Stimulated activated naive CD8-positive, alpha-beta T cell treated with anti-CD3 and anti-CD28 coated beads, Interleukin-15, Interleukin-2, amounts not matched to agents 100 U/mL and 50 U/mL, for 24 hours (primary cell): ENCODE measurements at places on chromosomes 7 and 10.

DNA sequence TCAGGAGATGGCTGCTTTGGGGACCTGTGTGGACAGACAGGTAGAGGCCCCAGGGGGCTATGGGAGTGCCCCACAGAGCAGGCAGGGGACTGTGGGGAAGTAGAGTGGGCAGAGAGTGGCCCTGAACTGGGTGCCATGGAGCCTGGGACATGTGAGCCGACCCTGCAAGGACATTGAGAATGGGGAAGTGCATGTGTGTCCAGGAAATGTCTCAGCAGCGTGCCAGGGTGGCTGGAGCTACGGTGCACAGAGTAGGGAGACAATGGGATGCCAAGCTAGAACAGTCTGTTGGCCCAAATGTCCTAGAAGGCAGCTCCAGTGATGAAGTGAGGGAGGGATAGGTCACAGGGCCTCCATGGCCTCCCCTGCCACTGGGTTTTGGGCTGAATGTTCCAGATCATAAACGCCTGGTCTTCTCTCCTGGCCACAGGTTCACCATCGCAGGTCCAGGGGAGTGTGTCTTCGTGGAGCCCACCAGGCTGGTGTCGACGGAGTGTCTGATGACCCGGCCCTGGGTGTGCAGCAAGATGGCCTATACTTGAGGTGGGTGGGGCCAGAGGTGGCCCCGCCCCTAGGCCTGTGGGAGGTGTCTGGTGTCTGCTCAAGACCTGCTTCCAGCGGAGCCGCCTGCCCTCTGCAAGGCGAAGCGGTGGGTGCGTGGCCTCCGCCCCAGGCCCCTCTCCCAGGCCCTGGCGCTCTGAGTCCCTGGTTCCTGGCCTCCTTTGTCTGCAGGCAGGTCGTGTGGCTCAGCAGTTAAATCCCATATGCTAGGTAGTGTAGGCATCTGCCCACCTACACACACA, 20.5 kb downstream of the CLEC2L start:
- no peak for DNase-seq

DNA sequence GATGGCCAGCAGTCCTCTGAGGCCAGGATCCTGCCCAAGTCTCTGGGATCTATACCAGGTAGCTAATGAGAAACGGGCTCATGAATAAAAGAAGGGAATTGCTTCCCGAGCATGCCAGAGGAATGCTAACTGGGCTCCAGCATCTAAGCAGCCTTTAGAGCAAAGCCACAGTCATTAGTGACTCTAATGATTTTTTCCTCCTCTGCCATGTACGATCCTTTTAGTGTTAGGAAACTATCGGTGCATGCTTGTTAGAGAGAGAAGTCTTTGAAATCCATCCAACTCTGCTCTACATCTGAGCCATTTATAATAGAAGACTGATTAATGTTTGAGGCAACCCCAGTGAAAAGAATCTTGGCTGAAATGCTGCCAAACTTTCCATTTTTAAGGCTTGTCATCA, 124.9 kb upstream of the TCERG1L start:
- no peak for DNase-seq

DNA sequence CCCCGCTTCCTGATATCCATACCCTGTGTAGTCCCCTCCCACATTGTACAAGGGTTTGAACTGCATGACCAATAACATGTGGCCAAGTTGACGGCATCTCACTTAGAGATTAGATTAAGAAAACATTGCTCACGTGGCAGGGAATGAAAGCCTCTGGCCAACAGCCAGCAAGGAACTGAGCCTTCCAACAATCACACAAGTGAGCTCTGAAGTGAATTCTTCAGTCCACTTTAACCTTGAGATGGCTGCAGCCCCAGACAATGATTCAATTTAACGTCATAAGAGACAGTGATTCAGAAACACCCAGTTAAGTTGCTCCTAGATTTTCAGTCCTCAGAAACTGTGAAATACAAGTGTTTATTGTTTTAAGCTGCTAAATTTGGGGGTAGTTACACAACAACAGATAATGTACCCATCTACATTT, 165.9 kb upstream of the PLXNA4 start:
- no peak for DNase-seq

- no peak for DNase-seq
Measured at GRCh38 chr10:124728830-124729661, 15.1 kb downstream of the FAM53B start.

- DNase-seq: no peak
Measured at GRCh38 chr7:39825401-39825980, 124.6 kb upstream of the CDK13 start.

- DNase-seq: no peak
Measured at GRCh38 chr10:78543749-78544362, 510.2 kb downstream of the RPS24 start.

DNA sequence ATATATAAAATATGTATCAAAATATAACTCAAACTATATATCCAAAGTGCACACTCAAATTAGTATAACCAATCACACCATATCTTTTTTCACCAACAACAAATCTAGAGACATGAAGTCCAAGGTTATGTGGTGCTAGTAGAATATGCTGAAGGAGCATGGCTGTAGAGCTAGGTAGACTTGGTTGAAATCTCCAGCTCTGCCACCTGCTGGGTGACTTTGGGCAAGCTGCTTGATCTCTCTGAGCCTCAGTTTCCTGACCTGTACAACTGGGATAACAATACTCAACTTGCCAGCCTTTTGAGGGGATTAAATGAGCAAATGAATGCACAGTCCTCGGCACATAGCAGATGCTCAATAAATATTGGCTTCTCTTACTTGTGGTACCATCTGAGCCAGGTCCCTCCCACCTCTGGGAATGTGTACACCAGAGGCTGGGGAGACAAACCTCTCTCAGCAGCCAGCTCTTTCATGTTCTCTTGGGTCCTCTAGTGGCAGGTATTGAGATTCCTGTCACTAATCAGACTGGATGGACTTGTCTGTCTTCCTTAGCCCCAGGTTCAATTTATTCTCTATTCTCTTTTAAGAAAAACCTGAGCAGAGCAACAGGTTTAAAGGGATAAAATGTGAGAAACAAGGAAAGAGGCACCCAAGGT, 94.3 kb upstream of the PDE1C start:
- no peak for DNase-seq

DNA sequence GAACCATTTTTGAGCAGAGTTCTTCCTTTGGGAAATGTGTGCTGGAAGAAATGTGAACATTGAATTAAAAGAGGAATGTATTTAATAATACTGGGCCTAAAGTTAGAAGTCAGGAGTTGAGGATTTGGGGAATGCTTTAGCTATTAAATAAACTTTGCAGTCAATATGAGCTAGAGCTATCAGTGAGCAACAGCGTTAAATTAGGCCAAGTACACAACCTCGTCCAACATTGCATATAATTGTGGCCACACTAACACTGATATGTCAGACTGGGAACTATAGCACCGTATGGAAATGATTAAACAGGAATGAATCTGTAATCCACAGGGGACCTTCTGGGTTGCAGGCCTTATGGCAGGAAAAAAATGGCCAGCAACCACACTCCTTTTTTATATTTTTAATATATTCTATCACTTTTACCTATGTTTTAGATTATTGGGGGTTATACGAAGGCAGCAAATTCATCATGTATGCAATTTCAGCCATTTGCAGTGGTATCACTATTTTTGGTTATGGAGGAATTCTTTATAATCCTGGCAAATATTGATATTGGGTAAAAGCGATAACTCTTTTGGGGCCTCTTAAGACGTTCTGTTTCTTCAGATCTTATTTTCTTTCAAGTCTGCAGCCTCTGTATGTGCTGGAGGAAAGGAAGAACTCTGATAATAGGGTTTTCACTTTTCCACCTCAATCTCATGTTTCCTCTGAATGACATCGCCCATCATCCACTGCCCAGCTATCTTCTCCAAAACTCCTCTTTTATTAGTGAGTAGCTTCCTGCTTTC, 236.3 kb upstream of the PLXDC2 start:
- no peak for DNase-seq

DNA sequence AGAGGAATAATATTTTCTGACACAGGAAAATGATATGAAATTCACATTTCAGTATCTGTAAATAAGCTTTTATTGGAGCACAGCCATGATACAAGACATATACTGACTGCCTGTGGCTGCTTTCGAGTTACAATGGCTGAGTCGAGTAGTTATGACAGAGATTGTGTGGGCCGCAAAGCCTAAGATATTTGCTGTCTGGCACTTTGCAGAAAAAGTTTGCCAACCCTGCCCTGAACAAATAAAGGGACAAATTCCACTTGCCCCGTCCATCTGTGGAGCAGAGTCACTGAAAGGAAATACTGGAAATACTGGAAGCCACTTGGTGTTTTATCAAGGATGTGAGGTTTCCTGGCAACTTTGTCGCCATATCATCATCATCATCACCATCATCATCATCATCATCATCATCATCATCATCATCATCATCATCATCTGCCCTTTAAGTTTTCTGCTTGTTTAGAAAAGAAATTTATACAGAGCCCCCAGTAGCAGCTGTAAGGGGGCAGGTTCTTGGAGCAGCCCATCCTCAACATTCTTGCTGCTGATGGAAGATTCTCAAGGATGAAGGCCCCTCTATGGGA, 85.8 kb downstream of the TCF7L2 start:
- no peak for DNase-seq

- no peak for DNase-seq
Measured at GRCh38 chr10:116466715-116467422, 39.2 kb downstream of the PNLIPRP3 start.

DNA sequence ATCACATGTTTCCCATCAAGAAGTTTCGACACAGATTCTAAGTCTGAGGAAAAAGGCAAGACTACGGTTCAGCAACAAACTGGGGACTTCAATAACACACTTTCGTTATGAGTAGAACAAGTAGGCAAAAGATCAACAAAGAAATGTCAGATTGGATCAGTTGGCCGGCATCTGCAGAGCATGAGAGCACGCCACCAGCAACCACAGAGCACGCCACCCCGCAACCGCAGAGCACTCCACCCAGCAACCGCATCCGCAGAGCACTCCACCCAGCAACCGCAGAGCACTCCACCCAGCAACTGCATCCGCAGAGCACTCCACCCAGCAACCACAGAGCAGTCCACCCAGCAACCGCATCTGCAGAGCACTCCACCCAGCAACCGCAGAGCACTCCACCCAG, 89.7 kb upstream of the FAM20C start:
- DNase-seq: no peak

GRCh38 chr10:12597788-12598765, 248.7 kb downstream of the CAMK1D start:
- no peak for DNase-seq

GRCh38 chr10:4944841-4945240, 18.4 kb upstream of the AKR1C1 start:
- no peak for DNase-seq

- no peak for DNase-seq
Measured at GRCh38 chr7:155996718-155997280, 184.5 kb upstream of the SHH start.

GRCh38 chr10:31143331-31143935, 111.8 kb upstream of the ZNF438 start:
- DNase-seq: no peak

GRCh38 chr10:77881636-77882035, 44.9 kb downstream of the DLG5 start:
- no peak for DNase-seq

GRCh38 chr10:11409357-11409756, 202.1 kb downstream of the USP6NL start:
- DNase-seq: no peak

DNA sequence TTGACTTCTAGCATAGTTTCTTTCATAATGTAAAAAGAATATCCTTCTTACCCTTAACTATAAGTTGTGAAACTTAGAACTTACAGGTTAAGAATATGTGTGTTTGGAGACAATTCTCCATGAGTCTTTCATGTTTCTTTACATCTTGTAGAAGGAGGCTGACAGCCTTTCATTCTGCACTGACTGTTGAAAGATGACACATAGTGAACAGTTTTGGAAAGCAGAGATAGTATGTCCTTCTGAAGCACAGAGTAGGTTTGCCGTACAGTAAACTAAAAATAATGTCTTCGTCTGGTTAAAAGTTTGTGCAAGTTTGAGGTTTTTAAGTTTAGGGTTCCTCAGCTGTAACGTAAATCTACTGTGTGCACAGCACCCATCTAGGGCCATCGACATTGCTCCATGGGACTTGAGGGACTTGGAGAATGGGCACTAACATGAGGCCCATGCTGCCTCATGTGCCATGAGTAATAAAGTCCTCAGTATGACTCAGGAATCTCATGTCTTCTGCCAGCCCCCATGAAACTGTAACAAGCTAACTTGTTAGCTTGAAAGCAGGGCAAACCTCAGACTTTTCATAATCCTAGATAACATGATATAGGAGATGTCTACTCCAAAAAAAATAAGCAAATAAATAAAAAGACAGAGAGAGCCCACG, 24.5 kb upstream of the ELAPOR2 start:
- no peak for DNase-seq
